Caudate nucleus (tissue), 63 donors: ENCODE measurements at places on chromosomes 7 and 10.

DNA sequence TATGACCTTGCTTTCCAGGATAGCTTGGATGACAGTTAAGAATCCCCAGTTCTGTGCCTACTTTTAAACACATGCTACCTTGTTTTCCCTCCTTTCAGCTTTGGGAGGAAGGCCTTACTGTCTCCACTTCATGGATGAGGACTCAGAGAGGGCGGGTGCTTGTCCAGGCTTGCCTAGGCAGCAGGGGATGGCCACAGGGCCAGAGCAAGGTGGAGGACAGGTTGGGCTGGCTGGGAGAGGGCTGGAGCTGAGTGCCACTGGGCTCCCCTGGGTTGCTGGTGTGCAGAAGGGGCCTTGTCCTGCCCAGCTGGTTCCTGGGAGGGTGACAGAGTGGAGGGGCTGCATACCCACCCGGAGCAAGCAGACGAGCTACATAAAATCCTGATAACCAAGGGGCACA is 117.8 kb downstream of the GRK5 start:
- no peak for DNase-seq

DNA sequence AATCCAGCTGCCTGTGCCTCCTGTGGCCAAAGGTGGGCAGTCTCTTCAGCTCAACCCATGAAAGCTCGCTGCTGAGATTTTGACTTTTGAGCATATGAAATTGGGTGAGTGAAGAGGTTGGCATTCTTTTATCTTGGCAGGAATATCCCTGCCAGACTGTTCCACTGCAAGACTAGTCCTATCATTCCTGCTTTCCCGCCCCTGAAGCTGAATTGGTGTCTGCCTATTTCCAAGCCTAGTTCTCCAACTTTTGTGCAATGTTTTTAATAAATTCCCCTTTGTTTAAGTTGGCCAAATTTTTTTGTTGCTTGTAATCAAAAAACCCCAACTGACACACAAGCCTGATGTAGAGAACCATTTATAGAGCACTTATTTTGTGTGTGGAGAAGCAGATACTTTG is 34.8 kb upstream of the BICC1 start:
- no peak for DNase-seq

- DNase-seq = no peak
Measured at GRCh38 chr7:79272938-79273337, 180.5 kb downstream of the MAGI2 start.

DNA sequence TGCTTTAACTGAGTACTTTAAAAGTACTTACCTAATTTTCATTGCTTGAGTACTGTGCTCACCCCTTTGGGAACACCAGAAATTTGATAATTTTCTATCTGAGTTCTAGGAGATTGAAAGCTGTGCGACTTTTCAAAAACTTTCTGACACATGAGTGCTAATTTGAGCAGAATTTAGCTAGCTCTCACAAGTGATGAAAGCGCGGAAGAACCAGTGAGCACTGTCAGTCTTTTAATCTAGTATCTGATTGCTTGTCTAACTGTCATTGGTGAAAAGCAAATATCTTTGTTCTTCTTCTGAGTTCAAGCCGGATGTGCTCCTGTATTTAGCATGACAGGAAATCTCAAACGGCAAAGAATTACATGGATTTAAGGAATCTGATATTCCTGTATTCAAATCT is 899.4 kb downstream of the CNTNAP2 start:
- no peak for DNase-seq

- DNase-seq = no peak
Measured at GRCh38 chr10:132701099-132701845, 84.7 kb downstream of the NKX6-2 start.

- no peak for DNase-seq
Measured at GRCh38 chr7:87354749-87355148, 9.3 kb downstream of the CROT start.

- no peak for DNase-seq
Measured at GRCh38 chr10:86250399-86250798, 116.2 kb downstream of the GRID1 start.

GRCh38 chr7:3482147-3482921 is 181.3 kb downstream of the SDK1 start:
- no peak for DNase-seq

- no peak for DNase-seq
Measured at GRCh38 chr10:25561758-25562157, 372.3 kb upstream of the MYO3A start.

DNA sequence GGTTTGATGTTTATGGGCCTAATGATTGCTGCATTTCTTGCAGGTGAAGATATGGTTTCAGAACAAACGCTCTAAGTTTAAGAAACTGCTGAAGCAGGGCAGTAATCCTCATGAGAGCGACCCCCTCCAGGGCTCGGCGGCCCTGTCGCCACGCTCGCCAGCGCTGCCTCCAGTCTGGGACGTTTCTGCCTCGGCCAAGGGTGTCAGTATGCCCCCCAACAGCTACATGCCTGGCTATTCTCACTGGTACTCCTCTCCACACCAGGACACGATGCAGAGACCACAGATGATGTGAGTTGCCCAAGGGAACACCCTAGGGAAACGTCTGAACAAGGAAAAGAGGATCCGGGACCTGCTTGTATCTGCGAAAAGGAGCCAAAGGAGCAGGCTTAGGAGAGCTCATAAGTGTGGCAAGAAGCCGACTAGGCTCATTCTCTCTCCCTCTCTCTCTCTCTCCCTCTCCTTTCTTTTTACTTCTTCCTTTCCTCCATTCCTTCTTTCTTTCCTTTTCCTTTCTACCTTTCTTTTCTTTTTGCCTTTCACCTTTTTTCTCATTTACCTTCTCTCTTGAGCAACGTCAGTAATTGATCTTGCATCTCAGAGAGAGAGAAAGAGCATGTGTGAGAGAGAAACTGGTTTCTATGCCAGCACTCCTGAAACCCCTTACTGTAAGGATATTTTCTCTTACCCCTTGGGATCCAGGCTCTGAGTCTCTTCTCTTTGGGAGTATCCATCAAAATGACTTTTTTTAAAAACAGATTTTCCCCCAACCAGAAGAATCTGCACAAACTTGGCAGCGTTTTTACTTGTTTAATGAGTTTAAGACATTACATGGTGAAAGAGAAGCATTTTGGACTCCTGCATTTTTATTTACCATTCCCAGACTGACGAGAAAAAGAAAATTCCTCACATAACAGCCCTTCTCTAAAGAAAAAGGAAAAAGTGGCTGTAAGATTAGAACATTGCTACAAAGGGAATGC is 4.7 kb downstream of the DLX6 start:
- DNase-seq = no peak

GRCh38 chr10:78991187-78991586 is 77.6 kb upstream of the ZMIZ1 start:
- no peak for DNase-seq

DNA sequence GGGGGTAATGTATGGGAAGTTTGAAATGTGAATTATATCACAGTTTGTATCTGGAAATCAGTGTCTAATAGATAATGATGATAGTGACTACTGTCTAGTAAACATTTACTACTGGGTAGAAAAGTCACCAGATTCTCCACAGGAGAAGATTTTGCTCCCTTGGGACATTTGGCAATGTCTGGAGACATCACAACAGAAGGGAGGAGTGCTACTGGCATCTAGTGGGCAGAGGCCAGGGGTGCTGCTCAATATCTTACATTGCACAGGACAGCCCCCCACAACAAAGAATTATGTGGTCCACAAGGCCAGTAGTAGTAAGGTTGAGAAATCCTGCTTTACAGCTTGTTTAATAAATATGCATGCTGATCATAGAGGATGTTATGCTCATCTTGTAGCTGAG is 92.3 kb upstream of the PRPS1L1 start:
- no peak for DNase-seq

GRCh38 chr10:120424198-120424464 is 32.9 kb upstream of the PLPP4 start:
- no peak for DNase-seq

DNA sequence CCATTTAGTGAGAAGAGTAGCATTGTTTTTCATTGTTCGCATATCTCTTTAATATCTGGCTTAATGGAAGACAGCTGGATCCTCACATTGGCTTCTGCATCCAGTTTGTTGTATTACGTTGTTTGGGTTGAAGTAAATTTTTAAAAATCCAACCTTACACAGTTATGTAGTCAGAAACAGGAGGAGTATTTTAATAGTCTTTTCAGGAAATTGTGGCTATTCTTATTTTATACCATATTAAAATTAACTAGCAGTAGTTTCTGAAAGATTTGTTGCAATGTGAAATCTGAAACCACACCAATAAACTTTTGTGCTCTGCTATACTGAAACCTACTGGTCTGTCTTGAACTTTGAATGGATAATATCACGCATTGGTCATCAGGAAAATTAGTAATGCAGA is 27.9 kb downstream of the MYPN start:
- no peak for DNase-seq

DNA sequence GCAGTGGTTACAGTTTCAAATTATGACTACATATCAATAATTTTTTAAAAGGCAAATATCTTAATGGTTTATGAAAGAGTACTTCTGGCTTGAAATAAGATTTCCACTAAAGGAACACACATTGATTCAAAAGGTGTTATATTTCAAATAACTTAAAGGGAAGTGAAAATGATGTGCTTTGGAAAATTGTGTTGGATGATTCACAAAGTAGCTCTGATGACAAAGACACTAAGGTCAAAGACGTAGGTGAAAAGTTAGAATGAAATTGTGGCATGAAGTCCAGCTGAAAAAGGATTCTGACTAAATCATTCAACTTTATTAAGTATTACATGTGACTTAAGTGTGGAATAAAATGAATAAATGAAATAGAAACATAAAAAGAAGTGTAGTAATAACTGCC is 20.8 kb upstream of the OR2A5 start:
- no peak for DNase-seq

DNA sequence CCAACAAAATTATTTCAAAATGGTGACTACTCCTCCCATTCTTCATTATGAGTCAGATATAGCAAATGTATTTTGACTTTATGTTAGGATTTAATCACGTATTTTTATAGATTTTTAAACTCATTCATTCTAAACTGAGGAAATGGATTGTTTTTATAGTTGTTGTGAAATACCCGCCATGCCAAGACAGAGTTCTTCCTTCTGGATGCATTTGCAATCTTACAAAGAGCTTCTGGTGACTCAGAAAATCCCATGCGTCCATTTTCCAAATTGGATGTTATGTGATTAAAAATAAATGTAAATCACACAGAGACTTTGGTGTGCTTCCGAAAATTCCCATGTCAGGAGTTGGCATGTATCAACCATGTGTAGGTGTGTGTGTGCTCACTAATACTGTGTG is 179.3 kb downstream of the TRIL start:
- DNase-seq = no peak
